ENCODE measurements at places on chromosomes 3 and 15.

DNA sequence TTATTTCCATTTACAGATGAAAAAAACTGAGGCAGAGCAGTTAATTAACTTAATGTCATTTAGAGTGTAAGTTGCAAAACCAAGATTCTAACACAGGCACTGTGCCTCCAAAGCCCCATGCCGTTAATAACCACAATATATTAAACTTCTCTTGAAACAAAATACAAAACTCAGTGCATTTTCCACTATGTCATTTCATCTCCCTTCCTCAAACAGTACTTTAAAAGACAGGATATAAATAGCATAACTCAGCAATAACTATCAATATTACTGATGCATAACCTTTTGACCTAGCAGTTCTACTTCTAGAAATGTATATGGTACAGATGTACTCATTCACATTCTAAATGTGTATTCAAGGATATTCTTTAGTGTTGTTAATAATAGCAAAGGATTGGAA is 5.1 kb upstream of the TASOR start:
- no peak for DNase-seq

- DNase-seq = no peak
Measured at GRCh38 chr3:190378240-190378891, 9.6 kb upstream of the CLDN16 start.

DNA sequence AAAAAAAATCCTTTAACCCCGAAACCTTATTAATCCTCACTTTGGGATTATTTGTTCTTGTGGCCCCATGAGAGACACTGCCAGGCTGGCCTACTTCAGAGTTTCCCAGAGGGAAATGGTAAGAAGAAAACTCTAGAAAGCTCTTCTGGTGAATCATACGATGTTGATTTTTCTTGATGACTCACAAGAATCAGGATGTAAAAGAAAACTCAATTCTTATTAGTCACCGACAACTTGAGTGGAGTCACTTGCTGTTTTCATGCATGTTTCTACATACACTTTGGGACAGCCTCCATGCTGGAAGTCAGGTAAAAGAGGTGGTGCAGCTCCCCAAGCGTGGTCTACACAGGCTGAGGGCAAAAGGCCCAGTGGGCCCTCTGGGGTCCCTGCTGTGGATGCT is 42.8 kb downstream of the MYO5C start:
- DNase-seq = no peak

DNA sequence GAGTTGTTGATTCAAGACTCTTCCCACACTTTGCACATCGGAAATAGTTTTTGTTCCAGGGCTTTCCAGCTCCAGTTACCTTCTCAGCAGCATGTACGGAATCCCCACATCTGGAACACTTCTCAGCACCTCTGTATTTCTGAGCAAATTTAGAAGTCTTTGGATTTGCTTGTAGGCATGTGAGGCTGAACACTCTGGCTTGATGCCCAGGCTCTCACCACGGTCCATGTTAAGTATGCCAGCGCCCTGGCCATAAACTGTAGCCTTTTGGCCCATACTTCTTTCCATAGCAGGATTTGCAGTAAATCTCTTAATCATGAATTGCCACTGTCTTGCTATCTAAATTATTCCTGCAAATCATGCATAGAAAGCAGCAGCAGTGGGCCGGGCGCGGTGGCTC is 24.4 kb downstream of the ATP2C1 start:
- DNase-seq = no peak

DNA sequence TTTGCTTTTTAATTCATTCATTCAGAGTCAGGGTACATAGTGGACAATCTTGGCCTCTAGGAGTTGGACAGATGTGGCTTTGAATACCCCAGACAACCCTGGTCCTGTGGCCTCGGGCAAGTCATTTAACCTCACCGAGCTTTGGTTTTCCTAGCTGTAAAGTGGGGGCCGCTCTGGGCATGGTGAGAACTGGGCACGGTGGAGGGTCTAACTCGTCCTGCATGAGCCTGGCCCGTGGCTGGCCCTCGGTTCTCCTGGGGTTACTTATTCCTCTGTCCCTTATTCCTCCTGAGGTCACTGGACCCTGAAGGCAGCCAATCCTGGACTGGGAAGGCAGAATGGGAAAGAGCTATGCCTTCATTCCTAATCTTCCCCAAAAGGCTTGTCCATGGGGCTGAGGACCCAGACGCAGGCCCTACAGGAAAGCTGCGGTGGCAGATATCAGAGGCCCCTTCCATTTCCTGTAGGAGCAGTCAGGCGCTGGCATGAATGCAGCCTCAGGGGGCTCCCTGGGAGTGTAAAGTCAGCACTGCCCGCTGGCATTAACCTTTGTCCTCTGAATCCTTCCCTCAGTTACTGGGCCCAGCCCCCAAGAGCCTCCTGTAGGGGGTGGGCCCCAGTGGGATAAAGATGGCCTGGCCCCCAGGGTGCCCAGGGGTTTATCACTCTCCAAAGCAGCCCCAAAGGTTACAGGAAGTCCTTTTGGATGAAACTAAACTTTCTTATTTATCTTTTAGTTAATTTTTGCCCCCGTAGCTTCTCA is 17.9 kb upstream of the SEC13 start:
- no peak for DNase-seq

DNA sequence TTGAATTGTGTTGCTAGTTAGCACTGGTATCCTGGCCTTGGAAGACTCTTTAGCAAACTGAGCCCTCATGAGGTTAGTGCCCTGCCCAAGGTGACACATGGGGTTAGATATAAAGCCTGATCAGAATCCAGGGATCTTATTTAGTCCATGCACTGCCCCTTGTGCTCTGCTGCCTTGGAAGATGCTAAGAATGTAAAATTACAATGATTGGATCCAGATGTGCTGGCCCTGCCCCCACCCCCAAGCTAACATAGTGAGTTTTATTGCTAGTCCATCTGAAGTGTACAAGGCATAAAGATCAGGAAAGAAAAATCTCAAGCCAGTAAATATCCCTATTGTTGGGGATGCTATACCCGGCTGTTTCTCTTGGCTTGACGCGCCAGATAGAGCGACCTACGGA is 248.1 kb upstream of the C2CD4B start:
- DNase-seq = no peak

DNA sequence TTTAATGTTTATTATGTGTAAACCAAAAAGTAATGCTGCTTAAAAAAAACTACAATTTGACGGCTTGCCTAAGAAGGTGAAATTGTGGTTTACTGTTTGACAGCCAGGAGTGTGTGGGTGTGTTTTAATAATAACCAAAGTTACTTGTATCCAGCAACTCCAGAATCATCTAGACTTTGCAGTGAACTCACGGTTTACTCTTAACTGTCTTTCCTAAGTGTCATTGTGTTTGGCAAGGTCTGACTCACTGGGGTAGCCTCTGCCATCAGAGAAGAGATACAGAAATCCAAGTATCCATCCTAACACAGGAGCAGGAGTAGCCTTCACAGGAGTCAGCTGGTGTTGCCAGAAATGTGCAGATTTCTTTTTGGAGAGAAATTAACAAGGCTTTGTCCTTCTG is 151.1 kb downstream of the CTNNB1 start:
- no peak for DNase-seq

DNA sequence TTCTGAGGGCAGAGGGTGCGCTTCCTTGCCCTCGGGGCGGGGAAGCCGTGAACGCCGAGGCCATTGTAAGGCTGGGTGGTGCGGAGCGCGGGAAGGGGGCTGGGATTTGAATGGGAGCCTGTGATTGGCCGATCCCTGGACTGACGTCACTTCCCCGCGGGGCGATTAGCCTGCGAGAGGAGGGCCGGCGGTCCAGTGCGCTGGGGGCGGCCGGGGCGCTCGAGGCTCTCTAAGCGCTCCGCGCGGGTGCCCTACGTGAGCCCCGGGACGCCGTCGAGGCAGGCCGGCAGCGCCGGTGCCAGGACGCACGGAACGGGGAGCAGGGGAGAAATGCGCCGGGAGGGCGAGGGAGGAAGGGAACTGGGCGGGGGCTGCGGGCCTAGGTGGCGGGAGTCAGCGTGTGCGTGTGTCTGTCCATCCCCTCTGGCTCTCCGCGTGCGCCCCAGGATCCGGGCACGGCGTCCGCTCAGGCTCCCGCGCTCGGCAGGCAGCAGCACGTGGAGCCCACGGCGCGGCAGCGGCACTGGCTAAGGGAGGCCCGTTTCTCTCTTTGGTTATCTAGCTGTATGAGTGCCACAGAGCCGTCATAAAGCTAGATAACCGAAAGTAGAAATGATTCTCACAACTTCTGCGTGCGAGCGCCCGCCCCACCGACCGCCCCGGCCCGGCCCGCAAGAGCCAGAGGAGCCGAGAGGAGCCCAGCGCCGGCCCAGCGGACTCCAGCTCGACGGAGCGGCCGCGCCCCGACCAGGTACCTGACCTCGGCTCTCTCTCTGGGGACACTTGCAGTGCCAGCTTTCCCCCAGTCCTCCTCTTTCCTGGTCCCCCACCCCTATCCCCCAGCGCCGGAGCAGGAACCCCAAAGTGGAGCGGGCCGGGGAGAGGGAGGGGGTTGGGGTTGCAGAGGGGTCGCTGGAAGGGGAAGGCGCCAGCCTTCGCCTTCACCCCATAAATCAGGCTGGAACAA is 33.1 kb upstream of the POLG start:
- no peak for DNase-seq

GRCh38 chr3:16143861-16144447 is 30.5 kb upstream of the GALNT15 start:
- no peak for DNase-seq

GRCh38 chr3:60309539-60310268 is 941.5 kb downstream of the FHIT start:
- DNase-seq = no peak

DNA sequence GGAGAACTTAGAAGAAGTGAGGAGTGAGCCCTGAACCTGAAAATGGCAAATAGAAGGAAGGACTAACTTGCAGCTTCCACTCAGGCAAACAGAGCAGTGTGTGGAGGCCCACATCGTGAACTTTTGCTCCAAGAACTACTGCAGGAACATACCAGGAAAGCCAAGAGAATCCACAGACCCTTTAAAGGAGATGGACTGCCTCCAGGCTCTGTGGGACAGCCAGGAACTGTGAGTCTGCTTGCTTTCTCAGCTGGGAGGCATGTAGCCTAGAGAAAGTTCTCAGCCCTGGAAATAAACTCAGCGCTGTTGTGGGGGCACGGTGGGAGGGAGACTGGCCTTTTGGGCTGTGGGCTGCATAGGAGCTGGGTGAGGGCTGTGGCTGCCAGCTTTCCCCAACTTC is 93.0 kb downstream of the SNRK start:
- no peak for DNase-seq

GRCh38 chr3:159501029-159501428 is 487.6 kb upstream of the IL12A start:
- no peak for DNase-seq

- no peak for DNase-seq
Measured at GRCh38 chr15:78282324-78282723, 17.1 kb downstream of the SKIC8 start.

- DNase-seq = no peak
Measured at GRCh38 chr3:94137377-94137776, 74.5 kb downstream of the NSUN3 start.

DNA sequence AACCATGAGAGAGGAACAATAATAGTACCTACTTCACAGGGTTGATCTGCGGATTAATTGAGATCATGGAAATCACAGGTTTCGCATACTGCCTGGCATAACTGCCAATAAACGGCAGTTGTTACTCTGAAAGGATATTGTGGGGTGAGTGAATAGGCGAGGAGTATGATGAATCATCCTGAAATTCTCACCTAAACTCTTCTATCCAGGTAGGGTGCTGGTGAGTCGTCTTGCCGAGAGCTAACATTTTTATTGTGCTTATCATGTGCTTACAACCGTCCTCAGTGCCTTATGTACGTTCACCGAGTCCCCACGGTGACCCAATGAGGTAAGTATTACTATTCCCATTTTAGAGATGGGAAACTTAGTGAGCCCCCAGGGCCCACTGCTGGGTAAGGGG is 52.4 kb upstream of the SRGAP3 start:
- DNase-seq = no peak

- DNase-seq = no peak
Measured at GRCh38 chr15:63942486-63943365, 103.6 kb downstream of the DAPK2 start.

DNA sequence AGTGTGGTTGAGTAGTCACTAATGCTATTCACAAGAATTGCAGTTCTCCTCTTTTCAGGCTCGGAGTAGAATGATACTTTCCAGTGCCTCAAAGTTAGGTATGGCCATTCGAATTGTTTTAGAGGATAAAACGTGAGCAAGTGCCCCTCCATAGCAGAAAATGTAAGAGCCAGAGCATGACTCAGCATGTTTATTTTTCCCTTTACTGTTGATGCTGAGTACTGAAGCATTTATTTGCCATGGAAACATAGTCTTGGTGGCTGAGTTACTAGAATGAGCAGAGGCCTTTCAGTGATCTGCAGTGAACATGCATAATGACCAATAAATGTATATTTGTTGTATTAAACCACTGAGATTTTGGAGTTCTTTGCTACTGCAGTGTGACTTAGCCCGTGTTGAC is 540.6 kb downstream of the NLGN1 start:
- DNase-seq = no peak

- no peak for DNase-seq
Measured at GRCh38 chr3:103992469-103992868, 1374.2 kb upstream of the ALCAM start.

GRCh38 chr15:54187325-54187724 is 209.1 kb downstream of the UNC13C start:
- DNase-seq = no peak

DNA sequence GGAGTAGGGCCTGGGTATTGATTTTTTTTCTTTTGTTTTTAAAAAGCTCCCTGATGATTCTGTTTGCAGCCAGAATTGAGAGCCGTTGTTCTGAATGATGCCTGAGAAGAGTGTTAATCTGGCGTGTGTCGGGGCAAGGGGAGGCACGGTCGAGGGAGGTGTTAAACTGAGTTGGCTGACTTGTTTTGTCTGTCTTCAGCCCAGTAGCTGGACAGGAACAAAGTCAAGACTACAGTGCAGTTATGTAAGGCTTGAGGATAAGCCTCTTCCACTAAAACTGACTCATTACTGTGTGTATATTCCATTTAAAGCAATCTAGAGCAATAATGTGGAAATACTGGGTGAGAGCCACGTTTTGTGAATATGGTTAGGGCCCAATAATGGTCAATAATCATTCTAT is 119.0 kb upstream of the DLG1 start:
- DNase-seq = no peak

- no peak for DNase-seq
Measured at GRCh38 chr3:190883973-190884832, 21.7 kb upstream of the GMNC start.

DNA sequence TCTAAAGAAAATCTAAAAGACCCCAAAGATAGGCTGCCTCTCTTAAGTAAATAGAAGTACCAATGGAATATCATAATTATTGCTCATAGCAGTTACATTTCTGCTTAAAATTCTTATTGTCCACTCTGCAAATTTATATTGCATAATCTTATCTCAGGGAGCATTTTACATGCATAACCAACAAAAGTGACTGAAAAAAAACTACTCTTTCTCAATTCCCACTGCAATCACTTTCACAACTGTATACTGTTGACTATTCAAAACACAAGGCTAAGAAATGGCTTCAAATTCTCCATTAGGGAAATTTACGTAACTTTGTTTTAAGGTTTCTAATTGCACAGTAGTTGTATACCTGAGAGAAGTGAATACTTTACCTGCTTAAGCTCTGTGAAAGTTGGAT is 56.3 kb downstream of the HMG20A start:
- DNase-seq = no peak

DNA sequence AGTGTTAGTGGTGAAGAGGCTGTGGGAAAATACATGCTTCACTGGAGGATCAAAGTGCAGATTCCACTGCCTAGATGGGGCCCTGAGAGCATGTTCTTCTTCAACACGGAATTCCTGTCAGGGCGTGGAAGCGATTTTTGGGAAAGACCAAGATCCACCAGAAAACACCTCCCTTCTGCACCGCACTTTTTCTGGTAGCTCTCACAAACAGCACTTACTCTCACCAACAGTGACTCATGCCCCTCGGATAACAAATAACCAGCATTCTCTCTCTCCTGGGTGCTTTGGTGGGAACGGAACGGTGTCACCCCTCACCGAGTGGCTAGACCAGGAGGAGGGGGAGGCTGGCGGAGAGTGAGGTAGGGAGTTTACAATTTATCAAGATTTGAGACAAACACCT is 40.1 kb downstream of the ADAMTSL3 start:
- no peak for DNase-seq
